Right atrium auricular region (tissue), 2 donors: ENCODE measurements at places on chromosomes 5 and 9. TPM values are rescaled to one million over a fixed set of nuclear protein-coding genes. Genes with fewer than 3 reads are reported as not detected.

Gene OMD
- 26.5 TPM for total RNA-seq

Gene PCDHA6
- 0.82 TPM for total RNA-seq

Gene NELFB
- total RNA-seq = 38.0 TPM

- H3K27ac ChIP-seq = peak overlapping the region; percentile 83
- H3K4me3 ChIP-seq = no peak overlapping the region
- H3K4me1 ChIP-seq = no peaks in the 10 kb centered on the region
- H3K36me3 ChIP-seq = peaks cover 17% of the 10 kb centered on the region
- DNase-seq = peak; percentile 81
Observed at GRCh38 chr9:113579283-113580040, 115.9 kb downstream of the RGS3 start.

Gene FOXD4L3
- total RNA-seq = not detected
